ENCODE measurements at places on chromosomes 4 and X.
A peak's percentile ranks its signal among the peaks of the same experiment; 100 is the strongest.

GRCh38 chrX:41909068-41909467 is 14.3 kb downstream of the CASK start:
- DNase-seq = no peak

GRCh38 chrX:118526149-118526548 is 30.5 kb downstream of the DOCK11 start:
- DNase-seq = no peak

- no peak for DNase-seq
Observed at GRCh38 chr4:163470391-163470790, 3.2 kb downstream of the TKTL2 start.

- DNase-seq = no peak
Observed at GRCh38 chr4:152112190-152112589, 351.4 kb upstream of the GATB start.

DNA sequence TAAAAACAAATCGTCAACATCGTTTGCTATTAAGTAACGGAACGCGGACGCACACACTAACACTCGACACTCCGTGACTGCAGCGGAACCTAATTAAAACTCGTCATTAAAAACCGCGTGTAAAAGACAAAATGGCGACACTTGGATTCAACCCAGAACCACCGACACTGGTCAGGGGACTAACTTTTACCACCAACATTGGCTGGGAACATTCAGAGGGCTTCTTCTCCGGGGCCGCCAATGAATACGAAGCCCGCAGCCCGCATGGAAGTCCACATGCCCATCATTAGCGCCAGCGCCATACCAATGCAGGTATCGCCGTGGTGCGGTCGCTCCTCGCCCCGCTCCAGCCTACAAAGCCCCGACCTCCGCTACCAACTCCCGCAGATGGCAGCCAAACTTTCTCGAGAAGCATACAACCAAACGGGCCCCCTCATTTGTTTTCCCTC is 498 bp downstream of the RBMX start:
- peak; percentile 12 for DNase-seq

DNA sequence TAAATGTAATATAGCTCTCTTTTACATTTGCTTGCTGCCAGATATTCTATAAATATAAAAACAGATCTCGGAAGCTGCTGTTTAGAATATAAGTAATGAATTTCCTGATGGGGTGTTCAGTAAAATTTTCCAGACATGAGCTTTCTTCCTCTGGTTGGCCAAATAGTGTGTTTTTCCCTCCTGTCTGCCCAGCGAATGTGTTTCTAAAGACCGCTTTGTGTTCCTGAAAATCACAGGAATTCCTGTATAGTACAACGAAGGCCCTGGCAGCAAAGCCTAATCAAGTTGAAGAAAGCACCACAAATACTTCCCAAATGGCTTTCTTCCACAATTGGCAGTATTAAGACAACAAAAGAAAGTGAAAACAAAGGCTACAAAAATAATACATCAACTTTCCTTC is 494.1 kb downstream of the INPP4B start:
- no peak for DNase-seq

GRCh38 chrX:29561417-29561816 is 653.9 kb upstream of the MAGEB2 start:
- no peak for DNase-seq

- DNase-seq = no peak
Observed at GRCh38 chr4:63693321-63693720, 715.9 kb downstream of the TECRL start.

- DNase-seq = no peak
Observed at GRCh38 chr4:170336238-170336775, 246.6 kb upstream of the AADAT start.

- no peak for DNase-seq
Observed at GRCh38 chr4:184066584-184067300, 150.9 kb downstream of the ENPP6 start.
